Left lobe of liver (tissue), 2 donors: ENCODE measurements at places on chromosomes 1 and 21. TPM values are rescaled to one million over a fixed set of nuclear protein-coding genes. Genes with fewer than 3 reads are reported as not detected.
A peak's percentile ranks its signal among the peaks of the same experiment; 100 is the strongest.

CELA3B gene
- 7.4 TPM for total RNA-seq

GRCh38 chr1:118555638-118556037 lies 370.6 kb upstream of the SPAG17 start:
- DNase-seq: no peak

DNA sequence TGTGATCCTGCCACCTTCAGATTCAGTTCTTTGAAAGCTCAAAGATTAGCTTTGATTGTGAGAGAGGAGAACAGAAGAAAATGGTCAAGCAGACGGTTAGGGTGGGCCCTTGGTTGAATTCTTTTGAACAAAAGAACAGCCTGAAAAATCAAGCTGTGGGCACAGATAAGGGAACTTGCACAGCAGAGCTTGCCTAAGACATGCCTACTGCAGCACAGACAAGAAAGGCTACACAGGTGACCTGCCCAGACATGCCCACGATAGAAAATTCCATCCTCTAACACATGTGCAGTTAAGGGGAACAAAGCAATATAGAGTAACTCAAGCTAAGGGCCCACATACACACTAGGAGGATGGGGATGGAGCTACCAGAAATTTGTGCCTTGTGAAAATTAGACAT lies 512.5 kb upstream of the LRRC7 start:
- DNase-seq: no peak

OR2W3 gene
- not detected for total RNA-seq

DNA sequence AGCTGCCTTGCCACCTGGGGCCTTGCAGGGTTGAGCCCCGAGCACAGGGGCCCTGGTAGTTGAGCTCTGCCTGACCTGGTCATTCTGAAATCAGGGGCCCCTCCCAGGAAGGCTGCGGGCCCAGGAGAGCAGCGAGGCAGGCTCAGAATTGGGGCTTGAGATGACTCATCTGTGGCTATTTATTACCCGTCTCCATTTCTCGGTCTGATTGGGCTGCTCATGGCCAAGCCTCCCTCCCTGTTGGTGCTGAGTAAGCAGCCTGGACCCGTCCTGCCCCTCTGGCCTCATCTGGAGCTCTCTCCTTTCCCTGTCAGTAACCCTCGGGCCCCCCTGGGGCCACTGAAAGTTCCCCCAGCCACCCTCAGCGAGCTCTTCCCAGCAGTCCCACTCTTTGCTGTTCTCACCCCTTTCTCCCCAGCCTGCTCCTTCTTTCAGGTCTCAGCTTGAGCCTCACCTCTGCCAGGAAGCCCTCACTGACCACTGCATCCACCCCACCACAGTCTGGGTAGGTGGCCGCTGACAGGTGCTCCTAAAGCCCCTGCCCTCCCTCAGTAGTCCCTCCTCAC lies 11.0 kb upstream of the TNFRSF8 start:
- no peak for DNase-seq

DNA sequence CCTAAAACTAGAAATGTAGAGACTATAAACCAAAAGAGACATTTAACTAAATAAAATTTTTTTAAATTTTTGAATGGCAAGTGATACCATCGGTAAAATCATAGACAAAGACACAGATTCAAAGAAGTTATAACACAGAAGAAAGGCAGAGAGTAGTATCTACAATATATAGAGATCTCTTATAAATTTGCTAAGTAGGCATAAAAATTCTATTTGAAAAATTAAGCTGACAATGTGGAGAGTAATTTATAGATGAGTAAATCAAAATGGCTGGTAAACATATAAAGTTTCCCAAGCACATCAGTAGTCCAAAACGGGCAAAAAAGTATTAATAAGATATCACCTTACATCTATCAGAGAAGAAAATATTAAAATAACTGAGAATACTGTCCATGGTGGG lies 1061.0 kb downstream of the ADGRL2 start:
- DNase-seq: no peak

DNA sequence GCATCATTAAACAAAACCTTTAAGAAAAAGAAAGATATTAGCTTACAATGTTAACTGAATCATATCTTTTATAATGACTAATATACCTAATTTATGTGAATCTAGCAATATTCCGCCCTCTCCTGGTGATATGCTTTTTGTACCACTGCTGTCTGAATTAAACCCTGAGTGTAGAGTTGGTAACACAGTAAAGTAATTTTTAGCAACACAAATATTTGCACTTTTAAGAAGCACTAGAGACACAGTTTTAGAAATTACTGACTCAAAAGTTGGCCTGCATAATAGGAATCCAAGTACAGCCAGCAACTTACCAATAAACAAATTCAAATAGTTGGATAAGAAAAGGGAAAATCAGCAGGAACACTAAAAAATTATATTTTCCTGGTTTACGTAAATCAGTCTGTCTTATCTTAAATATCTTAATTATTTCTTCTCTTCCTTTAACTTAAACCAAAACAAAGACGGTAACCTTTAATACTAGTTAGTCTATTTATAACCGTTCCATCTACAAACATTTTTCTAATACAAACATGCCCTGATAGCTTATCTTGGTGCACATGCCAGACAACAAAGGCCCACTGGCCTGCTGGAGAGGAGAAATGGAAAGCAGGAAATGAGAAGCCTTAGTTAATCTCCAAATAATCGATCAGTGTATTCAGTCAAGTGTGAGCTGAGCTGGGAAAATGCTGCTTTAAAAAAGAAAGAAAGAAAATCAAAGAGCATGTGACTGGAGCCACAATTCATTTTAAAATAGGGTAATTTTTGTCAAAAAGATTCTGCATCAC lies 246.0 kb downstream of the RERE start:
- no peak for DNase-seq

NEGR1 gene
- total RNA-seq: 0.20 TPM

GRCh38 chr1:39639305-39640130 lies at the start of gene HEYL:
HEYL (minus strand) TSS chr1:39639643; CDS start chr1:39639625, 18 bp downstream.
- DNase-seq: peak; percentile 55

GRCh38 chr1:172761581-172762486 lies 102.9 kb downstream of the FASLG start:
- no peak for DNase-seq

NENF gene
- 23.8 TPM for total RNA-seq

DNA sequence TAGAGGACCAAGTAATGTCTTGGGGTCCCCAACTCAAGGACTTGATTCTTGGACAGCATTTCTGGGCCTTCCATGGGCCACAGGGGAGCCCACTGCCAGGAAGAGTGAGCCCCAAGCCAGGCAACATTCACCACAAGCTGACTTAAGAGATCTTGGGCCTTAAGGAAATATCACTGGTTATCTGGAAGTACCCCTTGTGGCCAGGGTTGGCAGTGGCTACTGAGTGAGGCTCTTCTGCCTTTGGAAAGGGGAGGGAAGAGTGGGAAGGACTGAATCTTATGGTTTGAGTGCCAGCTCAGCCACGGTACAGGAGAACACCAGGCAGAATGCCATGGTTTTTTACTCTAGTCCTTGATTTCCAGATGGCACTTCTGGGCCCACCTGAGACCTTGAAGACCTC lies 228.9 kb upstream of the RGS18 start:
- DNase-seq: no peak

DNA sequence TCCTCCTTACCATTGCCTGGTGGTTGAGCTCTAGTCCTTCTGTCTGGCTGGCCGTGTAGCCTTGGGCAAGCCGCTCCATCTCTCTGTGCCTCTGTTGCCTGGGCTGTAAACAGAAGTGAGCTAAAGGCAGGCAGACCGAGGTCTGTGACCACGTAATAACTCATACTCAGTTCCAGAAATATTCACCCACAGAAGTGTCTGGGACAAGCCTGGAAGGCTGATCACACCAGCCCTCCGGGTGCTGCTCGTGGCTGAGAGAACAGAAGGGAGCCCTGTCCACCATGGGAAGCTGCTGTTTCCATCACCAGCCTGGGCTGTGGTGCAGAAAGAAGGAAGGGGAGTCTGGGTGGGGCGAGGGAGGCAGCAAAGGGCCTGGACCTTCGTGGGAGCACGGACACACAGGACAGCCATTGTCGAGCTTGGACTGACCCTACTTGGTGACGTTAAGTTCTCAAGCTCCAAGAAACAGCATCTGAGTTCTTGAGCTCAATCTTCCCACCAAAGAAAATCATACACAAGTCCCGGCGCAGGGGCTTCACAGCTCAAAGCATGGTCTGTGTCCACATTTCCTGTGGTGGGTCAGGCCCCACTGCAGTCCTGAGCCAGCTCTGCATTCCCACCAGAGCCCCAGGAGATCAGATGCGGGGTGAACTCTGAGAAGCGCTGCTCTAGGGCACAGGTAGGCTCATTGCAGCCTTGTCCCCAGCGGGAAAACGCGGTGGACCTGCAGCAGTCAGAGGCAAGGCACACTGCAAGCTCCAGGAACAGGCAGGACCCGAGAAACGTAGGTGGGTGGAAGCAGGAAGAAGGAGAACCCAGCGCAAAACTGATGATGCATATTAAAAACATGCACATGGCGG lies 61.8 kb downstream of the RUNX3 start:
- peak; percentile 19 for DNase-seq

DNA sequence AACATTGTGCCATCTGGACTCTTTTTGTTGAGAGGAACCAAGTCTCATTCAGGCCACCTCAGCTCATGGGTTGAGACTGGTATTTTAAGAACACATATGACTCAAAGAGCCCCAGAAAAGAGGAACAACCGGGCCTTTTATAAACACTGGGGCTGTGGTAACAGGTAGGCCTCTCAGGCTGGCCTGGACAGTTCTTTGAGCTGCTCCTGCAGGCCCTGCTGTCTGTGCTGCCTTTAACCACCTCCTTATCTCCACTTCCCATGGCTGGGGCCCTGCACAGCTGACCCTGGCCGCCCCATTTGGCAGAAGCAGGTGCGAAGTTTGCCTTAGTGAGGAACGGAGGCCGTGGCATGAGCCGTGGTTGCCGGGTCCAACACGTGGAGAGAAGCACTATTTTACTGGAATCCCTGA lies 163.3 kb downstream of the RHOU start:
- no peak for DNase-seq

DNA sequence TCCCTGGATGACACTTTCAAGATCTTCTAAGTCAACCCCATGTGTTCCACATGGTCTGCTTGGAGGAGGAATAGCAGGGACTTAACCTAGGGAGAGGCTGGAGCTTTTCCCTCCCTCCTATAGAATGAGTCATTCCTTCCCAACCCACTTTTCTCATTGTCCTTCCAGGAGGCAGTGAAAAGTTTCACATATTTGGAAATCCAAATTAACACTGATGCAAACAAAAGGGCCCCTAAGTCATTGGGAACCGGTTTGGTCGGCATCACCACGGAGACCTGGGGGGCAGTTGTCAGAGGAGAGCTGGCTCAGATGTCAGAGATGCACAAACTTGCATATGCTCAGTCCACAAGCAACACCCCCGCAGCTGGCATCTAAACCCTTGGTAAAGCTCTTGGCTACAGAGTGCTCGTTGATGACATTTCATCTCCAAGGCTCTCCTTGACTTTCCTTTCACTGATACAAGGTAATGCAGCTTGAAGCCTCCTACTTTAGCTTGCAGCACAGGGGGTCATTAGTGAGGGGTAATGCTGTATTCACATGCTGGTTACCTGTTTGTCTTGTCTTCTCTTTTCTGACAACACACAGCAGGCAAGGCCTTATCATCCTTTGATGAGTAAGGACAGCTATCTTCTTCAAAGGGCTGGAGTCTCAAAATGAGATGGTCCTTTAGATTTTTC lies 12.3 kb upstream of the LRRC8D start:
- DNase-seq: no peak

DNA sequence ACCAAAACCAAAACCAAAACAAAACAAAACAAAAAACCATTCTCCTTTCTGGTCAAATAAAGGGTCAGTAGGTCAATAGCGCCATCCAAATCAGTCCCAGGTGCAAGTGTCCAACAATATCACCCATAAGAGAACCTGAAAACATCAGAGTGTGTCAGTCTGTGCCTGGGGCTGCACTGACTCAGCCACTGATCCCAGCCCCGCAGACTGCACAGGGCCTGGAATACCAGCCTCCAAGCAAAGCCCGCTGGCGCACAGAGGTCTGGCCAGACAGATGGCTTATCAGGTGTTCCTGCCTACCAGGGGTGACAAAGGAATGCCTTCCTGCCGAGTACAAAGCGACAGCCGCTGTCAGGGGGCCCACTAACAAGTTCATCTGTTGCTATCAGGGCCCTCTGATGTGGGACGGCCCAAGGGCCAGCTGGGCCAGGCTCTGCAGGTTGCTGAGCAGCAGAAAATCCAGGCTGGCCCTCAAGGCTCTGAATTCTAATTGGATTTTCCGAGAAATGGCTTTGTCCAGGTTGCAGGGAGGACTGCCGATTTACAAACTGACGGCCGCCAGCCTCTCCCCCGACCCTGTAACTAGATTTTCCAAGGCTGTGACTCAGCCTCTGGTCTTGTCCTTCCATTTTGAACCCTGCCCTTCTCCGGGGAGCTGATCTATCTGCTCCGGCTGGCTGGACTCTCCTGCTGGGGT lies 13.7 kb upstream of the TMEM51 start:
- DNase-seq: no peak

TIE1 gene
- total RNA-seq: 8.5 TPM

DNA sequence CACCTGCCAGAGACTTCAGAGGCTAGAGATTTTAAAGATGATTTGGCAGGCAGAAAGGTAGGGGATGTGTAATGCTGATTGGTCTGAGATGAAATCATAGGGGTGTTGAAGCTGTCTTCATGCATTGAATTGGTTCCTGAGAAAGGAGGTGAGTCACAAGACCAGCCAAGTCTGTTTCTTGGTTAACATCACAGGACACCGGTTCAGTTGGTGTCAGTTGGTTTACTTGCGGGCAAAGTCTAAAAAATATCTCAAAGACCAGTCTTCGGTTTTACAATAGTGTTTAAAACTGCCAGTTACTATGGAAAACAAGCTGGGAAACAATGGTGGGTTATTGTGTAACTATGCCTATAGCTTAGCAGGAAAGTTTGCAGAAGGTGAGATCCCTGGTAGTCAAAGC lies 305.9 kb downstream of the BARHL2 start:
- no peak for DNase-seq

DNA sequence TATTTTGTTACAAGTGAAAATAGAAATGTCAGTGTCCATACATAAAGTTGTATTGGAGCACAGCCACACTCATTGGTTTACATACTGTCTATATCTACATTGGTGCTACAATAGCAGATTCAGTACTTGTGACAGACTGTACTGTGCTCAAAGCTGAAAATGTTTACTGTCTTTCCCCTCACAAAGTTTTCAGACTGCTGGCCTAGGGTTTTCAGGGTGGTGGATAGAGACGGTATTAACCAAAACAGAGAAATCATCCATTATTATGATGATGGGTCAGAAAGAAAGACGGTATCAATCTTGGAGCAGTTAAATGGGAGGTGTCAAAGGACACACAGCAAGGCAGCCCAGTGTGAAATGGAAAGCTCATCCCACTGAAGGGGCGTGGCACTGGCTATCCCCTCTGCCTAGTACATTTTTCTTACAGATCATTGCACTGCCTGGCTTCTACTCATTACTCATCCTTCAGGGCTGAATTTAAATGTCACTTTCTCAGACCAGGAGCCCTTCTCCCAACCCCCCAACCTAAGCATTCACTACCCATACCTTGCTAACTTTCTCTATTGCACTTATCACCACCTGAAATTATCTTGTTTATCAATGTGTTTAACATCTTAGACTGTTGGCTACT lies 10.2 kb downstream of the JAK1 start:
- no peak for DNase-seq

- no peak for DNase-seq
Measured at GRCh38 chr1:156194300-156194652, 372 bp downstream of the SLC25A44 start.

EPHB2 gene
- 0.38 TPM for total RNA-seq
